Activated effector memory CD4-positive, alpha-beta T cell treated with anti-CD3 and anti-CD28 coated beads, Interleukin-2, amount 50 U/mL, for 16 hours (primary cell): ENCODE measurements at places on chromosomes 16 and 17.

GRCh38 chr17:75096082-75096625 is 8.4 kb downstream of the SLC16A5 start:
- no peak for DNase-seq

- DNase-seq, result no peak
These were observed 154.7 kb downstream of the SOCS1 start for GRCh38 chr16:11101283-11101682.

- no peak for DNase-seq
These were observed 15.1 kb upstream of the VPS35L start for GRCh38 chr16:19540241-19540970.

GRCh38 chr16:2319606-2320005 is 20.9 kb downstream of the ABCA3 start:
- DNase-seq, result no peak

- no peak for DNase-seq
These were observed 83.6 kb downstream of the AKAP1 start for GRCh38 chr17:57168695-57169094.

DNA sequence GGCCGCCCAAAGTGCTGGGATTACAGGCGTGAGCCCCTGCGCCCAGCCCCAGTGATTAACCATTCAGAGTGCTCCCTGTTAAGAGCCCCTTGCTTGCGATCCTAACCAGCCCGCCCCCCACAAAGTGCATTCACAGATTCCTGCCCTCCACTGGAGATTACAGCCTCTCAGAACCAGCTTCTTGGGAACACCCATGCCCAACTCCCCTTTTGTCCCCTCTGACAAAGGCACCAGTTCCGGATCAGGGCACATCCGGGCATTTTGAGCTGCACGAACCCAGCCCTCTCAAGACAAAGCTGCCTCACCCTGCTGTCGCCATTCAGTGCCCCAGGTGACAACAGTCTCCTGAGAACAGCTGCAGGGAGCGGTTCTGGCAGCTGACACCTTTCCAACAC is 848 bp upstream of the KRT19 start:
- DNase-seq, result no peak

- DNase-seq, result no peak
These were observed 27.8 kb upstream of the GOSR2 start for GRCh38 chr17:46895171-46895570.

DNA sequence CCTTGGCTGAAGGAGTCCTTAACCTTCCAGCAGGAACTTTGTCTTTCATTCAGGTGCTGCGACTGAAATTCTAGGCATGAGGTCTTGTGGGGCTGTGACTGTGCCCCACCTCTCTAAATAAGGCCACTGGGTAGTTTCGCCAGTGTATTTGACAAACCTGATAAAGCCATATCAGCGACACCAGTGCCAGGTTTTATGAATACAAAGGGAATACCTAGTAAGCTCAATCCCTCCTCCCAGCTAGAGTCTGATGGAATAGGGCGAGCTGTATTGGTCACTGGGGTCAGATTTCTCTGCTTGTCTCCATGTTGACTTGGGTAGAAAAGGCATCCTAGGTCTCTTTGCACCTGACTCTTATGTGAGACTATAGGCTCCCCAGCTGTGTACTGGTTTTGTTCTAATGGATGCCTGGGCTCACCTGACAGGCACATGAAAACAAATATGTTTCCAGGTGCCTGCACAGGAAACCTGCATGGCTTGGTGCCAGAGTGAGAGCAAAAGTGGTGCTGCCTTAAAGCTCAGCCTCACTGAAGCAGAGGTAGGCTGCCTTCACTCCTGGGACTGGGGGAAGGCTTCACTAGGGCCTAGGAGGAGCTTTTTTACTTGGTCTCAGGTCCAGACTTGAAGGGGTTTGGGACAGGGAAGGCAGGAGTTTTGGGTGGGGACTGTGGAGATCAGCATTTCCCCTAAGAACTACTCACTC is 8.3 kb downstream of the SLC7A6 start:
- peak; percentile 82 for DNase-seq
